Stromal cell of bone marrow (primary cell): ENCODE measurements at places on chromosomes 2 and 18.

DNA sequence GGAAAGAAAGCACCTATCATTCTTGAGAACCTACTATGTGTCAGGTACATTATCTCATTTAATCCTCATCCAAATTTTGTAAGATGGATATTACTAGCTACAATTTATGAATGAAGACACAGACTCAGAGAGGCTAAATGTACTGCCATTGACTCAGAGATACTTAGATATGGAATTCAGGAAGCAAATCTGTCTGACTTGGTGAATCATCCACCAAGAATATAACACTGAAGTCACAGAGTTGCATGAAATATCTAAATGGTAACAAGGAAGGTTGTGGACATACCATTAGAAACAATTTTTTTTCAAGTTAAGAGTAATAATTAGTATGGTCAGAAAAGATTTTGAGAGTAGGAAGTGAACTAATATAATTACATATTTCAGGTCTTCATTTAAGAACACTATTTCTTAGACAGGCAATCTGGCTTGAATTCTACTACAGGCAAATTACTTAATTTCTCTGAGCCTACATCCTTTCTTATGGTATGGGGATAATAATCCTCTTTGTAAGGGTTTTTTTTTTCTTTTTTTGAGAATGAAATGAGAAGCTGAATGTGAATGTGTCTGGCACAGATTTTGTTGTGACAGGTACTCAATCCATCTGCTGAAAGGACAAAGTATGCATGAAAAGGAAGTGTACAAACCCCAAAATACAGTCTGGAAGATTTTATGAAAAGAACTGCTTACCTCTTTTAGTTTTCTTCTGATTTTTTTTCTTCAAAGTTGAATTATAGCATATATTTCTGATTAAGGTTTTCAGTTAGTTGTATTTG is 14.8 kb upstream of the C2orf66 start:
- DNase-seq = no peak

DNA sequence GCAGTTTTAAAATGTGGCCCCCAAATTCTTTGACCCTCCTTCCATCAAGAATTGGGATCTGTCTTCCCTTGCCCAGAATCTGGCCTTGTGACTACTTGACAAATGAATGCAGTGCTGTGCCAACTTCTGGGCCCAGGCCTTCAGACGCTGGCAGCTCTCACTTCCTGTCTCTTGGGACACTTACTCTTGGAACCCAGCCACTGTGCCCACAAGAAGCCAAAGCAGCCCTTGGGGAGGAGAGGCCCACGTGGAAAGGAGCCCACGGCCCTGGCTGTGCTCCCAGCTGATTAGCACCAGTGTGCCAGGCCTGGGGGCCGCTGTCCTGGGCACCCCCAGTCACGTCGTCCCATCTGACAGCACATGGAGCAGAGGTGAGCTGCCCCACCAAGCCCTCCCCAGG is 56.6 kb downstream of the RPL37A start:
- no peak for DNase-seq

DNA sequence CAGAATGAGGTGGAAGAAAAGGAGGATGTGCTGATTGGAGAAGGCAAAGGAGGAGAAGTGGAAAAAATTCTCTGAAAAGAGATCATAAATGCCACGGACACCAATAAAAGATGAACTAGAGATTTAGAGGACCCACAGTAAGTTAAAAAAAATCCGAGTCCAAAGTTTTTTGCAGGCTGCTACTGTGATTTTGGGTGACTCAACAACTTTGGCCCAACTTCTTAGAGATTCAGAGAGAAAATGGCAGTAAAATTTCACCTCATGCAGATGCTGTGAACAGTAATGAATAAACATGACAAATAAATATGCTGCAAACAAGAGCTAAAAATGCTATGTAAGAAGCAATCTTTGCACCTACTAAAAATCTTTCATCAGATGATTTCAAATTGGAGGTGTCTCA is 176.9 kb upstream of the SESTD1 start:
- DNase-seq = no peak

- DNase-seq = no peak
Measured at GRCh38 chr2:144240656-144241339, 279.1 kb downstream of the ZEB2 start.

GRCh38 chr2:67982956-67983355 is 79.8 kb downstream of the C1D start:
- DNase-seq = peak; percentile 90

GRCh38 chr2:208511573-208511972 is 105.0 kb downstream of the PTH2R start:
- DNase-seq = no peak

GRCh38 chr2:11102466-11102865 is 52.8 kb upstream of the SLC66A3 start:
- DNase-seq = no peak

- DNase-seq = peak; percentile 83
Measured at GRCh38 chr18:3604498-3605408, 154.8 kb downstream of the TGIF1 start.

DNA sequence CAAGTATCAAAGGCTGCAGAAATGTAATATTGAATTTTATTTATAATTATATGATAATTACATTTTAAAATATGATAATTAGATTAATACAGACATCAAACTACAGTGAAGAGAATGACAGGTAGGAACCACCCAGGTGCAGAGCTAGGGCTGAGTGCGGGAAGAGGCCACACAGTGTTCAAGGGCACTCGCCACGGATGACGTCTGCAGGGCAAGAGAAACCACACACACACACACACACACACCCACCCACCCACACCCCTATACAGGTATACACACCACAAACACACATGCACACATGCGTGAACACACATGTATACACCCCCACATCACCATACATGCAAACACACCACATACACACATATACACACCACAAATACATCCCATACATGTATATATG is 41.2 kb downstream of the MBP start:
- DNase-seq = no peak

- peak; percentile 35 for DNase-seq
Measured at GRCh38 chr18:57004366-57005121, 142.3 kb upstream of the BOD1L2 start.

- no peak for DNase-seq
Measured at GRCh38 chr2:67974559-67975430, 88.0 kb downstream of the C1D start.

DNA sequence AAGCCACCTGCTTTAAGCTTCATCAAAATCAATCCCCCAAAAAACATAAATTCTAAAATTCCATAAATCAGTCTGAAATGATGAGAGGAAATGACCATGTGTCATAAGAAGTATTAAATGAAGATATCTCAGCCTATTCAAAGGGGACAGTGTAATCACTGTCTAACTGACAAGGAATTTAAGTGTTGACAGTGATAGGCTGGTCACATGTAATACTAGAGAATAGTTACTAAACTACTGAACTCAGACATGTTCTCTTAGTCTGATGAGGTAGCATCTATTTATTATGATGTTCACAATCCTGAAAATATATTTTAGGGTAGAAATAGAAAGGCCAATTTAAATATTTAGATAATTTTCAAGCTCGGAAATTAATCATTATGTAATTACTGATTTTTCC is 216.1 kb downstream of the L3MBTL4 start:
- no peak for DNase-seq

DNA sequence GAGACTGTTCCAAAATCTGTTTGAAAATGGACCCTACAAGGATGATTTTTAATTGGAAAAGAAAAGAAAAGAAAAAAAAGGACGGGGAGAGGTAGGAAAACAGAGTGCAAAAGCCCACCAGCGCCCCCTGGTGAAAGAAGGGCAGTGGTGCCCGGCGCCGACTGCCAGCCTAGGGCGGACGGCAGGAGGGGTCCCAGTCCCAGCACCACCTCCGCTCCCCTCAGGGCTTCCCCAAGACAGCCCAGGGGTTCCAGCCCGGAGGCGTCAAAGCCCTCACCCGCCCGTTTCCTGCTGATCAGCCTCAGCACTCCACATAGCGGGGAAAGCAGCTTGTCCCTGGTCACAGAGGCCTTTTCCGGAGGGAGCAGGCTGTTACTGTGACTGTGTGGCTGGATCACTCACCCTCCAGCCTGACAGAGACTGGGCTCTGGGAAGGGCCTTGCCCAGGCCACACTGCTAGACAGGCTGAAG is 213.9 kb downstream of the TFCP2L1 start:
- peak; percentile 28 for DNase-seq

DNA sequence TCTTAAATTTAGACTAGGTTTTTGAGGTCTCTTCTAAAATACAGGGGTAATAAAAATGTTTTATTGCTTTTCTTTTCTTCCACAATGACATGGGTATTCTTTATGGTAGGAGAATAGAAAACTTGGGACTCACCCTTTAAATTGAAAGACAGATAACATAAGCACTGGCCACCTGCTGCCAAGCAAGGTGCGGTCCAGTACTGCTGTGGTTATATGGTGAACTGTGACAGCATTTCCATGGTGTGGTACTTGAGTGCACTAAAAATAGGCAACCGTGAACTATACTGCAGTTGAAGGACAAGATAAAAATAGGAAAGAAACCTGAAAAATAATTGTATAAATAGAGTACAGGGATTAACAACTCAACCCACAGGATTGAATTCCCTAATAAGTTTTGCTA is 54.4 kb upstream of the GRB14 start:
- DNase-seq = no peak

GRCh38 chr2:15145919-15146318 is 415.2 kb downstream of the NBAS start:
- DNase-seq = no peak

- DNase-seq = no peak
Measured at GRCh38 chr18:45374878-45375630, 240.2 kb upstream of the SLC14A2 start.

- no peak for DNase-seq
Measured at GRCh38 chr2:159592441-159592840, 23.9 kb downstream of the BAZ2B start.

- peak; percentile 83 for DNase-seq
Measured at GRCh38 chr2:229408356-229408755, 137.3 kb upstream of the PID1 start.

DNA sequence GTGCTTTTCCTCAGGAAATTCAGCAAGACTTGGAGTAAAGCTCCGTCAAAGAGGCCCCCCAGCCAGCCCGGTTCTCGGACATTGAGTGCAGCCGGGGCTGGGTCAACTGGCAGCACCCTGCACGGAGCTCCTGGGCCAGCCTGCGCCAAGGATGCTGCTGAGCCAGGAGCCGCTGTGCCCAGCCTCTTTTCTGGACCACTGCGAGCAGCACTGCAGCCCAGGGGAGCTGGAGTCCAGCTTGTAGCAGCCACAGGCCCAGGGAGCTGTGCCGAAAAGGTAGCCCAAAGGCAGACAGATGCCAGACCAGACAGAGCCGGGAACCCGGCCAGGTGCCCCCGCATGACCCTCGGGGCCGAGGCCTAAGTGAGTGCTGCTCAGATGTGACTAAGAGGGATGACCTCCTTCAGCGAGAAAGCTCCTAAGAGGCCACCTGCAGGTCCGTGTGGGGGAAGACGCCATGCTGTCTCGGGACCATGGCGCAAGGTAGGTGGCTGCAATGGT is 7.3 kb downstream of the CLHC1 start:
- no peak for DNase-seq

DNA sequence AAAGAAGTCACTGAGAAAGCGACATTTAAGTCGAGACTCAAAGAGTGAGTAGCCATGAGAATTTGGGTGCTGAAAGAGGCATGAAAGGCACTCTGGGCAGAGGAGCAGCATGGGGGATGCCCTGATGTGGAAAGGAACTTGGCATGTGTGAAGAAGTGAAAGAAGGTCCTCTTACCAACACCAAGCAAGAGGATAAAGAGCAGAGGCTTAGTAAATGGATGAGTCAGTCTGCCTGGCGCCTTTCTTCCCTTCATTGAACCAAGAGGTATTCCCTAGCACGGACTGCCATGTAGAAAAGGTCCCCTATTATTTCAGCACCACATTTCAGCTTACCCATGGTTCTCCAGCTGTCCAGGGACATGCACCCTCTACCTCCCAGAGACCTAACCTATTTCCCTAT is 221.1 kb upstream of the NRP2 start:
- no peak for DNase-seq

DNA sequence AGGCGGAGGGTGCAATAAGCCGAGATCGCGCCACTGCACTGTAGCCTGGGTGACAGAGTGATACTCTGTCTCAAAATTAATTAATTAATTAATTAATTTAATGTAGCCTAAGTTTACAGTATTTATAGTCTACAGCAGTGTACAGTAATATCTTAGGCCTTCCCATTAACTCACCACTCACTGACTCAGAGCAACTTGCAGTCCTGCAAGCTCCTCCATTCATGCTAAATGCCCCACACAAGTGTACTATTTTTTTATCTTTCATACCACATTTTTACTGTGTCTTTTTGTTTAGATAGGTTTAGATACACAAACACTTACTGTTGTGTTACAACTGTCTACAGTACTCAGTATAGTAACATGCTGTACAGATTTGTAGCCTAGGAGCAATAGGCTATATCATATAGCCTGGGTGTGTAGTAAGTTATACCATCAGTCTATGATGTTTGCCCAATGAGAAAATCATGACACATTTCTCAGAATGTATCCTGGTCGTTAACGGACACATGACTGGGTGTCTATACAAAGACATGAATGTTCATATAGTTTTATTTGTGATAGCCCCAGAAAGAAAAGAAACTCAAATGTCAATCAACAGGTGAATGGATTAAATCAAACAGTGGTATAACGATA is 15.8 kb upstream of the RNU2-63P start:
- DNase-seq = no peak

GRCh38 chr18:23283916-23284430 is 148.7 kb downstream of the CABLES1 start:
- DNase-seq = no peak

- no peak for DNase-seq
Measured at GRCh38 chr2:1477196-1478040, 64.2 kb downstream of the TPO start.

GRCh38 chr2:210477496-210477895 is 937 bp upstream of the LANCL1 start:
- peak; percentile 63 for DNase-seq

DNA sequence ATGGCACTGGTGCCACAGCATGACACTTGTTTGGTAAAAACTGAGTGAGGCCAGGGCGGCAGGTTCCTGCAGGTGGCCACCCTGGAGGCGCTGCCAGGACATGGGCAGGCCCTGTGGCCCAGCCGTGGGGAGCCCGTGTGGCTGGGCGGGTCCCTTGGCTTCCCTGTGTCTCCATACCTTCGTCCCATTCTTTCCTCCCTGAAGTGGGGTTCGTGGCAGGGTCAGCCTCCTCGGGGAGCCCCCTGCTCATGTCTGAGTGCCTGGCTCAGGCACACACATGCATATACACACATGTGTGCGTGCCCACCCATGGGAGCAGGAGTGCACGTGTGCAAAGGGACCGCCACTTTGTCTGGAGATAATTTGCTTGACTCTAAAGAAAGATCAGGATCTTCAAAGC is 86.5 kb upstream of the HDAC4 start:
- no peak for DNase-seq
